Bone marrow (tissue), 2 donors: ENCODE measurements at places on chromosomes 4 and X.

GRCh38 chr4:163157157-163157556, 9.5 kb downstream of the NAF1 start:
- no peak for DNase-seq

GRCh38 chrX:69154051-69154450, 11.2 kb downstream of the PJA1 start:
- DNase-seq: no peak

DNA sequence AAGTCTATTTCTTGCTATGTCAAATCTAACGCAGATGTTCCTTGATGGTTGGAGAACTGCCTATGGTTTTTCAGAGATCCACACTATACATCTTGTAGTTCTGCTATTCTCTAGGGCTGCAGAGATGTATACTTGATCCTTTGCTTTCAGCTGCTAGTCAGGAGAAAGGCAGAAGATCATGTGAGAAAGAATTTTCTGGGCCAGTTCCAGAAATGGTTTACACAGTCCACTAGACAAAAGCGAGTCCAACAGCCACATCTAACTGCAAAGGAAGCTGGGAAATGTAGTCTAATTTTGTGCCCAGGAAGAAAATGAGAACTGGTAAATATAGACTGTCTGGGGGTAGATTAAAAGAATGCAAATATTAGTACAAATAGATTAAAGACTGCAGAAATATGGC, 394.3 kb upstream of the SLIT2 start:
- no peak for DNase-seq

- DNase-seq: no peak
These were observed 237.6 kb downstream of the AFAP1 start for GRCh38 chr4:7701866-7702649.

DNA sequence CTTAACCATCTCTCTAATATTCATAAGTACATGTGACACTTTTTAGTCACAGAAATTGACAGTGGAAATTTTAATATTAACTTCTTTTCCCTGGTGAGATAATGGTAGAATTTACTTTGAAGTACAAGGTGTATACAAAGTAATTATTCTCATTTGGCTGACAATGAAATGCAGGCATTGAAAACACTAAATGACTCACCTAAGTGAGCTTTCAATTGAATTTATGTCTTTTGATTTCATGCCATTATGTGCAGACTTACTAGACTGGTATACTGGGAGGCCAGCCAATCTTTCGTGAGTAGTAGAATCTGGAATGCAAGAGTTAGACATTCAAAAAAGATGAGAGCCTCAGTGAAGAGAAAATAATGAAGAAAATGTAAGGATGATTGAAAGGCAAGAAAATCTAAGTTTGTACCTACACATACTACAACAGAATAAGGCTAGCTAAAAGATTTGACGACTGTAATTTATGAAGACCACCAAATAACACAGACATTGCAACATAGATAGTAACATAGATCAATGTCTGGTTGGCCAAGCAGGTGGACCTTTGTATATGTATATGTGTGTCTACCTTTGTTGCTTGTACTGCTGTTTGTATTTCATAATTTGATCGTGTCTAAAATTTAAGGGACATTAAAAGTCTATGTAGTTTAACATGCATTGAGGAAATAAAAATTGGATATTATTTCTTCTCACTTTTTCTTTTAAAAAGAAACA, 459.7 kb downstream of the IL15 start:
- no peak for DNase-seq

- DNase-seq: no peak
These were observed 2.0 kb upstream of the FGB start for GRCh38 chr4:154560824-154561231.
